Thoracic aorta (tissue), 2 donors: ENCODE measurements at places on chromosomes 1 and 21. TPM values are rescaled to one million over a fixed set of nuclear protein-coding genes. Genes with fewer than 3 reads are reported as not detected.

DNA sequence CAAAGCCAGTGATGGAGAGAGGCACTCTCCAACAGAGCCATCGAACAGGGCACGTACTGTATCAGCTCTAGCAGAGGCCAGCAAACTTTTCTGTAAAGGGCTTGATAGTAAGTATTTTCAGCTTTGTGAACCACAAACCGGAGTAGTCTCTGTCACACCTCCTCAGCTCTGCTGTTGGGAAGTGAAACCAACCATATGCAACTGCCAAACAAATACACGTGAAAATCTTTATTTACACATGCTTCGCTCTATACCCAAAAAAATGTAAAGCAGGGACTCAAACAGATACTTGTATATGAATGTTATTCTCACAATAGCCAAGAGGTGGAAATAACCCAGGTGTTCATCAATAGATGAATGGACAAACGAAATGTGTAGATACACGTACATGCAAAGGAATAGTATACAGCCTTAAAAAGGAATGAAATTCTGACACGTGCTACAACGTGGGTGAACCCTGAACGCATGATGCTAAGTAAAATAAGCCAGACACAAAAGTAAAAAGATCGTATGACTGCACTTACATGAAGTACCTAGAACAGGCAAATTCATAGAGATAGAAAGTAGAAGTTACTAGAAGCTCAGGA, 39.0 kb downstream of the SETD4 start:
- no peak for DNase-seq

DNA sequence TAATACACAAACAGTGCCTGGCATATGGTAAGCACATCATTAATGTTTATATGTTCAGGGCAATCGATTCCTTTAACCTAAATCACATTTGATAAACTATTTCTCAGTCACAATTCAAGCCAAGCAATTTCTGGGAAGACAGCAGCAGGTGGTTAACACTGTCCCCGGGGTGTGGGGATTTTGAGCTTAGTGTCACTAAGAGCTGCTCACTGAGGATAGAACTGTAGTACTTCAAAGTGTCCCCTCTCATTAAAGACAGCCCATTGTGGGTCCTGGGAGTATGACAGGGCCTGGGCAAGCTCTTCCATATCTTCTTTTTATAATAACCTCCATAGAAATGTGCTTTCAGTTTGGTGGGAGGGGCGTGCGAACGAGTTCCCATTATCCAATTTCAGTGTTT, 8.4 kb upstream of the GALNT2 start:
- no peak for DNase-seq

DNA sequence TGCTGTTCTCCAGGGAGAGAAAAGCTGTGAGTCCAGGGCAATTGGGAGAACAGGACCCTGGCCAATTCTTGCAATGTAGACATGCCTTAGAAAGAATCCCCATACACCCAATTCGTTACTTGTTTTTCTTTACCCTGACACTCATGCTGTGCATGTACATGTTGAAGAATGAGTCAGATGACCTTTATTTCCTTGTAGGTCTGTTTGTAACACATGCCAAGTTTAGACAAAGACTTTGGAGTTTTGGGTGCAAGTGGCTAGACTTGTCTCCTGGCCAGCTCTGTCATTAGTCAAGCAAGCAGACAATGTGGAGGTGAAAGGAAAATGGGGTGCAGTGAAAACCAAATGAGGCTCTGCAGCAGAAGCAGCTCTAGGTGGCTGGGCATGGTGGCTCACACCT, 38.1 kb downstream of the GNPAT start:
- DNase-seq = no peak

DNA sequence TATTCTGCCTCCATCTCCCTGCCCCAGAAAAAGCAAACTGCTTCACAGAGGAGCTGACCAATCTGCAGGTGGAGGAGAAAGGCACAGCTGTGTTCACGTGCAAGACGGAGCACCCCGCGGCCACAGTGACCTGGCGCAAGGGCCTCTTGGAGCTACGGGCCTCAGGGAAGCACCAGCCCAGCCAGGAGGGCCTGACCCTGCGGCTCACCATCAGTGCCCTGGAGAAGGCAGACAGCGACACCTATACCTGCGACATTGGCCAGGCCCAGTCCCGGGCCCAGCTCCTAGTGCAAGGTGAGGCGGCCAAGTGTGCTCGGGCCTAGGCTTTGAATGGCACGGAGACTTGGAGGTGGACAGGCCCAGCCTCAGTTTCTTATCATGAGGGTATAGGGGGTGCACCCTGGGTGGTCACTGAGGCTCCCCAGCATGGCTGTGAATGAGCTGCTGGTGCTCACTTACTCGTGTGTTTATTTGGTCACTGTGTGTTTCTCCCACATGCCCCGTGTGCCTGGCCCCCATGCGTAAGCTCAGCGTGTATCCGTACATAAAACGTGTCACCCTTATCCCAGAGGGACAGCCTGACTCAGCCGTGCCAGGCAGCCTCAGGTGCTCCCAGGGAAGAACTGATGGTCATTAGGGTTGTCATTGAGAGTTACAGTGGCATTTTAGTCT, 75.8 kb downstream of the OBSCN start:
- no peak for DNase-seq

GRCh38 chr1:107451715-107452114, 310.9 kb downstream of the NTNG1 start:
- no peak for DNase-seq

GRCh38 chr1:208475449-208475848, 231.3 kb upstream of the PLXNA2 start:
- no peak for DNase-seq

GRCh38 chr1:22176258-22176657, 33.4 kb upstream of the WNT4 start:
- no peak for DNase-seq

GRCh38 chr1:43463479-43463878, 9.7 kb upstream of the HYI start:
- no peak for DNase-seq

- no peak for DNase-seq
Measured at GRCh38 chr1:29685387-29685786, 449.1 kb downstream of the PTPRU start.

- no peak for DNase-seq
Measured at GRCh38 chr1:227372726-227373130, 54.4 kb upstream of the CDC42BPA start.

GRCh38 chr1:213666113-213666512, 321.7 kb upstream of the PROX1 start:
- DNase-seq = no peak

- no peak for DNase-seq
Measured at GRCh38 chr1:32068957-32069588, 3.7 kb upstream of the TMEM39B start.

GRCh38 chr1:229109320-229109761, 161.6 kb upstream of the RAB4A start:
- DNase-seq = peak; percentile 20

DNA sequence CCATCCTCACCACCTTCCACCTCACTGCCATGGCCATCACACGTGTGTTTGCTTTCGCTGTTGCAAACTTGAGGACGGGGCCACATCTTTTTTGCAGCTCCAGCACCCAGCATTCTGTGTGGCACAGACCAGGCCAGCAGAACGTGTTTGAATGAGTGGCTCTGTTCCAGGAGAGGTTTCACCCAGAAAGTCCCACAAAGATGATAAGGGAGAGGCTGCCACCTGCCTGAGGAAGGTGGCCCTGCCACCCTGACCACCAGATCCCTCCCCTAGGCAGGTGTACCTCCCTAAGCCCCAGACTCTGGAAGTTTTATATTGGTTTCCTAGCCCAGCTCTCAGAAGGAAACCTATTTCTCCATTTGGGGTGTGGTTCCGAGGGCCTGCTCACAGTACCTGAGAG, 252.1 kb downstream of the KAZN start:
- DNase-seq = no peak

Gene S100A3
- 3.1 TPM for total RNA-seq

Gene S100A14
- 4.9 TPM for total RNA-seq

Gene SYT14
- not detected for total RNA-seq

Gene TMEM82
- not detected for total RNA-seq
